ENCODE measurements at places on chromosomes 4 and X.

- DNase-seq: no peak
Observed at GRCh38 chrX:39609941-39610340, 487.8 kb downstream of the BCOR start.

- DNase-seq: no peak
Observed at GRCh38 chr4:173280998-173281397, 53.2 kb downstream of the HMGB2 start.

DNA sequence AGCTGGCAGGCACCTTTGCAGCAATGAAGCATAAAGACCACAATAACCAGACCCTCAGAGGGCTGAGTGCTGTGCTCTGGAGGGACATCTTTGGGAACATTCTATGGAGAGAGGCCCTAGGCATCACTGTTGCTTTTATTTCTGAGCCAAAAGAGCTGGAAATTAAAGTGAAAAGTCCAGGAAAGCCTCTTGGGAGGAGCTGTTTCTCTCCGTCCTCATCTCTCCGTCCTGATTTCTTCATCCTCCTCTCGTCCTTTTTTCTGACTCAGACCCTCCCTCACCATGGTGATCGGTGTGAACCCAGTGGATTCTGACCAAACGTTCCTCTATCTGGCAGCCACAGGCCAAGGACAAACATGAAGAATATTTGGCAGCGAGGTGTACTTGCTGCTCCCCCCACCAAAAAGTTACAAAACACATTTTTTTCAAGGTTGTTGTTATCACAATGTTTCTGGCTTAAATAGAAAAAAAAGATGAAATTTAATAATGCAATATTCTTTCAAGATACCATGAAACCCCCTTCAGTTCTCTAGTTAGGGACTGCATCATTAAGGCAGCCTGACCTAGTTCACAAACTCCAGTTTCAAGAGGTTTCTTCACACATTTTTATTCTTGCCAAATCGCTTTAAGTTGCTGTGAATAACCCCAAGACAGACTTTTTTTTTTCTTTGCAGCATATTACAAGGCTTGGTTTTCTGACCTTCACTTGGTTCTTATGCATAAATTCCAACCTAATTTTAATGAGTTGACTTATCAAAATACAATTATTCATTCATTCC, 80.2 kb downstream of the SCD5 start:
- DNase-seq: no peak

DNA sequence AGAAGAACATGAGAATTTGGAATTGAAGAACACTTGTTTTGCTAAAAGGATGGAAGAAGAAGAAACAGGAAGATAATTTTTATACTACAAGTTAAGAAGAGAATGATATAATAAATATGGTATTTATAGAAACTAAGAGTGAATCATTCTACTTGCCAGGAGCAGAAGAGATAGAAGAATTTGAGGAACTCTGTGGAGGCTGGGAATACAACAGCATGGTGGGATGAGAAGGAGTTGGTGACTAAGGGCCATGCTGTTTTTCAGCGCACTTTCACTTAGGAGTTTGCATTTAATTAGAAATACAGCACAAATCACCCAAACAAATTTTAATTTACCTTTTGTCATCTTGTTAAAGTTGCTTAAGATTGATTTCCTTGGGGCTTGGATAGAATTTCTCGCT, 20.5 kb downstream of the HADH start:
- no peak for DNase-seq

DNA sequence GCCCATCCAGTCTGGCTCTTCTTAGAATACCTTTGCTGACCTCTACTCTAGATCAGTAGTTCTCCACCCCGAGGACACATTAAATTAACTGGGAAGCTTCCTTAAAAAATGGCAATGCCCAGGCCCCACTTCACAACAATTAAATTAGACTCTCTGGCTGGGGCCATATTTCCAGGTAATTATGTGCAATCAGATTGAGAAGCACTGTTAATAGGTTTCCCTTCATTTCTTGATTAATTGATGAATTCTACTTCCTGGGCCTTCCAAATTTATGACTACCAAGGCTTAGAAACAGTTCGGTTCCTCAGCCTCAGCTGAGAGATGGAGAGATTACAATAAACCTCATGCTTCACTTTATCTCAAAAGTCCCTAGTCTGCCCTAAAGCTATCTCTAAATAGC, 71.7 kb upstream of the LIMCH1 start:
- DNase-seq: no peak

DNA sequence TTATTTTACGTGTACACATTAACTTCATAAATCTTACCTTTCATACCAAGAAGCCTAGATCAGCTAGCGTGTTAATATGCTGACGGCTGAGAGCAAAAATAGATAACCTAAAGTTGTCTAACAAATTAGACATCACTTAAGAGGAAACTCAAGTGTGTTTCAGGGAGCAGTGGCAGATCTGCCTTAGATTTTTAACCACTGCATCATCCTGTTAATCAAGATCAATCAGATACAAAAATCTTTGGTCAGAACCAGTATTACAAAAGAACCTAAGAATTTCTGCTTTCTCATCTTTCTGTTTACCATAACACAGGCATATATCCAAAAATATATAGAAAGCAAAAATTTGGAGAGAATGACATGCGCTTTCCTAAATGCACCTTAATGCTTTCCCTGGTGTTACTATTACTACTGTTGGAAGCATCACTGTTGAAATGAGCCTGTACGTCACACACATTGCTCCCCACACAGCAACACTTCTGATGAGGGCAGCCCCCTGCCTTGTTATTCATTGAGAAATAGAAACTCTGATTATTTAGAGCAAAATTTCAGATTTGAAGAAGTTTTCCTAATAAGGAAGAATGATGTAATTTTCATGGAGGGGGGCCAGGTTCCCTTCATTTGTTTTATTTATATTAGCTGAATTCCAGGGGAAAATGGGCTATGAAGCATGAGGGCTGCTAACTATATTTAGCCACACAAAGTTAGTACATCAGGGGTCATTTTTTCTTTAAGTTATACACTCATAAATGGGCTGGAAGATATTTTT, 152.3 kb downstream of the CBR4 start:
- DNase-seq: no peak

- DNase-seq: no peak
Observed at GRCh38 chrX:37786624-37787422, 7.0 kb downstream of the CYBB start.

- no peak for DNase-seq
Observed at GRCh38 chr4:134499074-134499473, 297.5 kb upstream of the PABPC4L start.

GRCh38 chr4:96342196-96342595, 502.3 kb downstream of the PDHA2 start:
- no peak for DNase-seq

- no peak for DNase-seq
Observed at GRCh38 chrX:69138118-69138390, 27.2 kb downstream of the PJA1 start.

- no peak for DNase-seq
Observed at GRCh38 chr4:174389439-174389838, 105.7 kb downstream of the CEP44 start.

- no peak for DNase-seq
Observed at GRCh38 chr4:87409420-87409939, 12.9 kb upstream of the NUDT9 start.

GRCh38 chrX:71098302-71098701, 2.7 kb downstream of the FOXO4 start:
- peak; percentile 52 for DNase-seq

DNA sequence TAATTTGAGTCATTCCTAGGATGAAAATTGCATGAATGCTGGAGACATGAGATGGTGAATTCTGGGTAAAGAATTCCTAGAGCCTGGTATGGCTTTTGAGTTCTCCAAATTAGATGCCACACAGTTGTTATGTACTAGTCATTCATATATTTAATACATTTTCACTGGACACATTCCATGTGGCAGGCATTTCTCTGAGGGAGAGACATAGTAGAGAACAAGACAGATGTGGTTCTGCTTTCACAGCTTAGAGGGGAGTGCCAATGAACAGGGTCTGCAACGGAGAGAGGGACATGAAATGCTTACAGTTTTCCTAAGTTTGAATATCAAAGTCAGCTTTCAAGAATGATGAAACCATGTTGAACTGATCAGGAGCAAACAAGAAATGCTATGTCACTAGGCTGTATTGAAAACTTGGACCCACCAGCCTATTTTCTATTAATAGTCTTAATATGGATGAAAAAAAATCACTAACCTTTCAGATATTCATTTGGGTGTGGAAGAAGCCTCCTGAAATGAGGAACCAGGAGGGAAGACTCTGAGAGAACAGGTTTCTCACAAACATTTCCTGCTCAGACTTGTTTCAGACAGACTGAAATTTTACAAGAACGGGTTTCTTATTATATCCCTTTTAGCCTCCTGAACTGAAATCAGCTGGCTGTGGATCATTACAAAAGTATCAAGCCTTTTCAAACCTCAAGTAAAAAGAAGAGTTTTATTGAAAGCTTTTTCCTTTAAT, 276.0 kb upstream of the TET2 start:
- no peak for DNase-seq

GRCh38 chr4:82754513-82755165, 44.0 kb downstream of the SCD5 start:
- DNase-seq: no peak

DNA sequence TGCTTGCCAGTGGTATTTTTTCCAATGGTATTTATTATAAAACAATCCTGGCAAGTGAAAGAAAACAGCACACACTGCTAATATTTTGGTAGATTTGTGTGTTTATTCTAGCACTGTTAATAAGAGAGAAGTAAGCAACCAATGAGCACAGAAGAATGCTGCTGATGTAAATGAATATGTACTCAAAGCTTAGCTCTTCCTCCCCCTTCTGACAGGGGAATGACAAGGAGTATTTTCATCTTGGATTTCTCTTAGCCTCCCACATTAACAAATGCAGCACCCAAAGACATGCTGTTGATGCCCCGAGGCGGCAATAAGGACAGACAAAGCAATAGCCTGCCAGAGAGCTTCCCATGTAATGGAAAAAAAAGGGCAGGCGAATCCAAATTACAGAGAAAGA, 18.6 kb downstream of the ARHGAP6 start:
- DNase-seq: no peak

DNA sequence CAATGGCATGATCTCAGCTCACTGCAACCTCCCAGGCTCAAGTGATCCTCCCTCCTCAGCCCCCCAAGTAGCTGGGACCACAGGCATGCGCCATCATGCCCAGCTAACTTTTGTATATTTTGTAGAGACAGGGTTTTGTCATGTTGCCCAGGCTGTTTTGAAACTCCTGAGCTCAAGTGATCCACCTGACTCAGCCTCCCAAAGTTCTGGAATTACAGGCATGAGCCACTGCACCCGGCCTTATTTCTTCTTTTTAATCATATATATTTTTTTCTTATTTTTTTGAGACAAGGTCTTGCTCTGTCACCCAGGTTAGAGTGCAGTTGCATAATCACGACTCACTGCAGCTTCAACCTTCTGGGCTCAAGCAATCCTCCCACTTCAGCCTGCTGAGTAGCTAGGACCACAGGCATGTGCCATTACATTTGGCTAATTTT, 184.0 kb downstream of the TSPAN5 start:
- DNase-seq: no peak

- no peak for DNase-seq
Observed at GRCh38 chr4:16009153-16009552, 46.2 kb upstream of the FGFBP2 start.

- no peak for DNase-seq
Observed at GRCh38 chr4:53800741-53801140, 209.5 kb upstream of the LNX1 start.

DNA sequence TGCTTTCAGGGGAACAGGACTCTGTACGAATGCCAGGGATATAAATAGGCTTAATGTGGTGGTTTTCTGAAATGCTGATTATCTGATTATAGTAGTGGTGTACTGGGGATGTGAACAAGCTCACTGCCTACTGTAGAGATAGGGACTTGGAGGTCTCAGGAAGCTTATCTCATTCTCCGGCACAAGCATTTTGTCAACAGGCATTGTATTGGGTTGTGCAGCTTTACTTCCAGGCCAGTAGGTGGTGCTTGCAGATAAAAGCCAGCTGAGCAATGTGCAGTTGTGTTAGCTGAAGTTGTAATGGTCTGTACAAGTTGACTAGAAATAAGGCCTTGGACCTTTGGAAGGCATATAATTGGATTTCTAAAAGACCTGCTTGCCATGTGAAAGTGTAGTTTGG, 49.5 kb upstream of the TMLHE start:
- DNase-seq: no peak

GRCh38 chrX:136736690-136737089, 44.0 kb downstream of the ARHGEF6 start:
- no peak for DNase-seq

- DNase-seq: no peak
Observed at GRCh38 chr4:142909908-142910307, 63.8 kb upstream of the INPP4B start.

DNA sequence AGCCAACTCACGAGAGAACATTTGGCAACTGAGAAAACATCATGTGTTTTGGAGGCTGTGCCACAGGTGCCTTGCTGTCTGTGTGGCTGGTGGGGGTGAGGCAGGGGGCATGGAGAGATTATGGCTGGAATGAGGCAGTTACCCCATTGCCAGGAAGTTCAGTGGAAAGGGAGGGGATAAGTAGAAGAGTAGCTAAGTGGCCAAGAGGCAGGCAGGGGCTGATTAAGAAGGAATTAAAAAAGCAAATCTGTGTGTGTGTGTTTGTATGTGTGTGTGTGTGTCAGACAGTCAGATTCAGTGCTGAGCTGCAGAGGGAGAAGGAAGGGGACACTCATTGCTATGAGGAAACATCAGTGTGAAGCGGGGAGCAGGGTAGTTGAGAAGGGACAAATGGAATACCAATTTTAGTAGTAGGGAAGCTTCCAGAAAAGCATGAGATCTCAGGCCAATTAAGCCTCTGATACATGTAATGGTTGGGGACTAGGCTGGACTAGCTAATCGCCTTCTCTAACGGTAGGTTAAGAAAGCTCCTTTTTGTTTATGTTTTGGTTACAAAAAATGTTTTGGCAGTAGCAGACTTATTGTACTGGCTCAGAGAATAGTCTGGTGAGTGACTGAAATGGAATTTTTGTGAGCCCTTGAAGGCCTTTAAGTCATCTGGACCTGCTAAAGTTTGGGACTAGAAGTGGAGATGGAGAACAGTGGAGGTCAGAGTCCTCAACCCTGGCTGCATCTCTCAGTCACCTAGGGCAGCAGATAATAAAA, 18.5 kb downstream of the TMEM164 start:
- DNase-seq: no peak

GRCh38 chrX:154419189-154419588, 7.8 kb downstream of the TAFAZZIN start:
- no peak for DNase-seq

DNA sequence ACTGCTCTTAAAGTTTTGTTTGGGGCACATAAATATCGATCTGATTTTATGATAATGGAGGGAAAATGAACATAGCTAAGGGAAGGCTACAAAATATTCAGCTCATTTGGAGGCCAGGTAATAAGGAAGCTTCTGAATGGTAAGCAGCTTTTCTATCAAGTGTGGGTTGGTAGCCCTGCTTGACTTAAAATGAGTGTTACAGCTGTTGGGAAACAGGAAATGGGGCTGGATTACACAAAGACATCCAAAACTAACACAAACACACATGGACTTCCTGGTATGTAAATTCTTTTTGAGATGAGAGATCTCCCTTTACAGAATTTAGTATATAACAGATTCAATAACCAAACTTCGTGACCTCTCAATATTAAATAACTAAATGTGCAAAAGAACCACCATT, 58.0 kb downstream of the FGF16 start:
- DNase-seq: no peak

GRCh38 chr4:56641494-56642051, 39.5 kb downstream of the HOPX start:
- no peak for DNase-seq

GRCh38 chr4:5691491-5692132, 16.7 kb downstream of the EVC2 start:
- DNase-seq: no peak

GRCh38 chr4:151772274-151772673, 11.5 kb upstream of the GATB start:
- no peak for DNase-seq

GRCh38 chr4:161680146-161680545, 483.7 kb downstream of the FSTL5 start:
- DNase-seq: no peak
